ENCODE measurements at places on chromosomes 1 and 21. TPM values are rescaled to one million over a fixed set of nuclear protein-coding genes. Genes with fewer than 3 reads are reported as not detected.
A peak's percentile ranks its signal among the peaks of the same experiment; 100 is the strongest.

- no peak for DNase-seq
Observed at GRCh38 chr1:54991939-54992338, 6.8 kb upstream of the BSND start.

GRCh38 chr1:39485046-39485803 lies 6.2 kb upstream of the BMP8A start:
- DNase-seq: no peak

DNA sequence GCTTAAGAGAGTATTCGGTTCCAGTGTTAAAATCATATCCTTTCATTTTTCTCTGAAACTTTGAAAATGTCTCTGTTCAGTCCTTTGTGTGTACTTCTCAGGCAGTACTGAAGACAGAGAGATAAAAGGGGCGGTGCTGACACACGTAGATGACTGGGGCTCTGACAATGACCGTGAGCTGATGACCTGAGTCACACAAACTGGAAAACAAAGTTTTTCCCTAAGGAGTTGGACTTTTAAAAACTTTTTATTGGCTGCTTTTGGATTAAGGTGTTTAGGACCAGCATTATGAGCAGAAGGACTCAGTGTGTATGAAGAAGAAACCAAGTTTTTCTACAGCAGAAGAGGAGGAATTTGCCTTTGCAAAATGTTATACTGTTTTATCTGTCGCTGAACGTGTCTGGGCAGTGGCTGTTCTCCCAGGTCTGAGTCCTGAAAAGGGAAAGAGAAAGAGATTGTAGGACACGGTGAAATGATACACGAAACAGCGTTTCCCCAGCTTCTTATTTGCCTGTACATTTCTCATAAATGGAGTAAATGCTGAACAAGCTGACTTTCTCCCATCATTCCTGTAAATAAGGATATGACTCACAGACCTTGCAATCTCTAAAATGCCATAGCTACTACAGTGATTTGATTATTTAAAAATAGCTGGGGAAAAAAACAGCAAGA lies 51.5 kb downstream of the MAP3K7CL start:
- DNase-seq: peak; percentile 48

- DNase-seq: no peak
Observed at GRCh38 chr1:6239950-6240768, 3.8 kb upstream of the HES3 start.

DNA sequence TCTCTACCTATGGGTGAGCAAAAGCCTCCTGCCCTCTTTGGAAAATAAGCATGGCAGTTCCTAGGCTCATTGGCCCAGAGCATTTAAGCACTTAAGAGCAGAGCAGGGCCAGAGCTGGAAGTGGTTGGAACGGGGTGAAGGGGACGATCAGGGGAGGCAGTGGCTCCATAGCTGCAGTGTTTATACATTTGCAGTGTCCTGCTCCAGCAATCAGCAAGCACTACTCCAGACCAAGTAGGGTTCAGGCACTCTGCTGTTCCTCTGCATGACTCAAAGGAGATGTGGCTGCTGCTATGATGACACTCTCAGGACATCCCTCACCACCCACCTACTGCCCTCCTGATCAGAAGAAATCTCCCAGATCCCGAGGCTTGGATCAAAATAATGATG lies 55.0 kb downstream of the TRABD2B start:
- DNase-seq: no peak

GRCh38 chr1:6104631-6105030 lies 58.9 kb downstream of the KCNAB2 start:
- DNase-seq: no peak

GRCh38 chr1:61616830-61617229 lies 108.1 kb downstream of the TM2D1 start:
- no peak for DNase-seq

DNA sequence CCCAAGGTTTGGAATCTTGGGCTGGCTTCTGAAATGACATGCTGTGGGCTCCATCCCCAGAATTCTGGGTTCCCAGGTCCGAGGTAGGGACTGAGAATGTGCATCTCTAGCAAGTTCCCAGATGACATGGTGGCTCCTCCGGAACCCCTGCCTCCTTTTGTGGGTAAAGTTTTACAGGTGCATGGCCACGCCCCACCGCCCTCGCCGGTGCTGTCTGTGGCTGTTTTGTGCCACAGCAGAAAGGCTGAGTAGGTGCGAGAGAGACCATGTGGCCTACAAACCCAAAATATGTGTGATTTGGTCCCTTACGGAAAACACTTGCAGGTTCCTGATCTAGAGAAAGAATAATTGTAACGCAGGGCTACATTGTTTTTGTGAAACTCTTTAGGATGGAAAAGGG lies 30.9 kb downstream of the SKI start:
- DNase-seq: no peak

DNA sequence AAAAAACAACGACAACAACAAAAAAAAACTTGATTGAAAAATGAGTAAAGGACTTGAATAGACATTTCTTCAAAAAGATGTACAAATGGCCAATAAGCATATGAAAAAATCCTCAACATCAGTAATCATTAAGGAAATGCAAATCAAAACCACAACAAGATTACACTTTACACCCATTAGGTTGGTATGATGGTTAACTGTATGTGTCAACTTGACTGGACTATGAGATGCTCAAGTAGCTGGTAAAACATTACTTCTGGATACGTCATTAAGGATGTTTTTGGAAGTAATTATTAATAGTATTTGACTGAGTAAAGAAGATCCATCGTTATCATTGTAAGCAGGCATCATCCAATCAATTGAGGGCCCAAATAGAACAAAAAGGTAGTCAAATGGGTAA lies 34.9 kb upstream of the LYPLAL1 start:
- DNase-seq: no peak

DNA sequence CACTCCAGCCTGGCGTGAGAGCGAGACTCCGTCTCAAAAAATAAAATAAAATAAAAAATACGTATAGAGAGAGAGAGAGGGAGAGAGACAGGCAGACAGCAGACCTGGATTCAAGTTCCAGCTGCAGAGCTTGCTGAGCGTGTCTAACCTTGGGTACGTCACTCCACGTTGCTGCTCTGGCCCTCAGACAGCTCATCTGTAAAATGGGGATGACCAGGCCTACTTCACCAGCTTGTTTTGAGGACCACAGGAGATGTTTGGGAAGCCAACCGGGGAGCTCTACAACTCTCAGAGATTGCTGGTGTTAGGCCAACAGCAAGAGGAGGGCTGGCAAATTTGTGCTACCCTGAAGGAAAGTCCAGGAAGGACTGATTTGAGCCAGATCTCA lies 499 bp upstream of the TRAF5 start:
- DNase-seq: no peak

- no peak for DNase-seq
Observed at GRCh38 chr1:53945183-53945432, 391 bp downstream of the IFT25 start.

DNA sequence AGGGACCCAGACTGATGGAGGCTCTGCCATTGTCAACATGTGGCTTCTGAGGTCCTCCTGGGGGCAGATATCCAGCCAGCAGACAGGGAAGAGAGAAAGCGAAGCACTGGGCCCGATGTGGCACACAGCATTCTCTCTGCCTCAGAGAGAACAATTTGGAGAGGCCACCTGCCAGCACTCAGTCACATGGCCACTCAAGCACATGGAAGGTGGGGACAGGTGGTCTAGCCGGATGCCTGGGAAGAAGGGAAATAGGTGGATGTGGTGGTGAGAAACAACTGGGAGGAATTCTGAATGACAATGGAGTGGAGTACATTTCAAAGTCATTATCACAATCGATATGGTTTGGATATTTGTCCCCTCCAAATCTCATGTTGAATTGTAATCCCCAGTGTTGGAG lies 109.0 kb downstream of the UBE2U start:
- no peak for DNase-seq

GRCh38 chr21:16353764-16354163 lies 624.0 kb downstream of the USP25 start:
- DNase-seq: no peak

DNA sequence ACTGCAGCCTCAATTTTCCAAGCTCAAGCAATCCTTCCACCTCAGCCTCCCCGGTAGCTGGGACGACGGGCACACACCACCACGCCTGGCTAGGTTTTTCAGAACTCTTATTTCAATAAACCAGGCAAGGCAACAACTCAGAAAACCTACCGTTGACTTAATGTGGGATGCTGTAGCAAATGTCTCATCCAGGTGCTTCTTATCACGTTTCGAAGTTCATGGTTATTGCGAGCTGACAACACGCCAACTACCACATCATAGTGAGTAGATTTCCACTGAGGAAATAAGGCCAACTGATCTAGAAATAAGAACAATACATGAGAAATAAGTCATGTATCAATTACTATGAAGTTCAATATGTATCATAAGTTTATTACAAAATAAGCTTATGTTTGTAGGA lies 9.7 kb downstream of the B3GALNT2 start:
- no peak for DNase-seq

DNA sequence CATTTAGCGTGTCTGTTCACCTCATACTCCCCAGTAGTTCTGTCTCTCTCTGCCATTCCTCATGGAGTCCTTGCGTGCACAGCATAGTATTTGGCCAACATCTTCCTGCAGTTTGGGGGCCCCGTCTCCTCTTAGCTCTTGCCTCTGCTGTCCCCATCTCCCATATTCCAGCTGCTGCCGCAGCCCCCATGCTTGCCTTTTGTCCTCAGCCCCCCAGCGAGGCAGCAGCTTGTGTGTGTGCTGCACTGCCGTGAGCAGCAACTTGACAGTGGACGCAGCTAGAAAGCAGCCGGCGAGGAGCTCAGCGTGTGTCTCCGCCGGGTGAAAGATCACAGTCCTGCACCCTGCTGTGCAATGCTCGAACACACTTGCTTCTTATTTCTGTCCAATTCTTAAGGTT lies 164.2 kb upstream of the COL6A1 start:
- DNase-seq: no peak

- no peak for DNase-seq
Observed at GRCh38 chr1:97298966-97299365, 577.4 kb downstream of the PTBP2 start.

DNA sequence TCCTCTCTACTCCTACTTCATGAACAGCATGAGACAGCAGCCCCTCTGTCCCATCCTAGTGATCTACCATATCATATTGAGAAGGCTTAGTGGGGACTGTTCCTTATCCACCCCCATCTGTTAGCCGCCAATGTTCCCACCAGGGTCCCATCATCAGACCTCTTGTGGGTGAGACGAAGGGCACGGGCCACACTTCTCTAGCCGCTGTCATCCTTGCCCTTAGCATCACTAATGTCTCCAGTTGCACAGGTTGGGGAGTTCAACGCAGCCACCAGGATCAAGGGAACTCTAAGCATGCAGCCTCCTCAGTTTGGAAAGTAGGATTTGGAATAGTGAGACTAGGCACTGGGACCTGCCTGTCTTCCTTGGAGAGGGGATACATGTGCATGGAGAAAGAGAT lies 20.1 kb downstream of the INKA2 start:
- DNase-seq: no peak

- no peak for DNase-seq
Observed at GRCh38 chr1:212928323-212929291, 21.7 kb upstream of the VASH2 start.

DNA sequence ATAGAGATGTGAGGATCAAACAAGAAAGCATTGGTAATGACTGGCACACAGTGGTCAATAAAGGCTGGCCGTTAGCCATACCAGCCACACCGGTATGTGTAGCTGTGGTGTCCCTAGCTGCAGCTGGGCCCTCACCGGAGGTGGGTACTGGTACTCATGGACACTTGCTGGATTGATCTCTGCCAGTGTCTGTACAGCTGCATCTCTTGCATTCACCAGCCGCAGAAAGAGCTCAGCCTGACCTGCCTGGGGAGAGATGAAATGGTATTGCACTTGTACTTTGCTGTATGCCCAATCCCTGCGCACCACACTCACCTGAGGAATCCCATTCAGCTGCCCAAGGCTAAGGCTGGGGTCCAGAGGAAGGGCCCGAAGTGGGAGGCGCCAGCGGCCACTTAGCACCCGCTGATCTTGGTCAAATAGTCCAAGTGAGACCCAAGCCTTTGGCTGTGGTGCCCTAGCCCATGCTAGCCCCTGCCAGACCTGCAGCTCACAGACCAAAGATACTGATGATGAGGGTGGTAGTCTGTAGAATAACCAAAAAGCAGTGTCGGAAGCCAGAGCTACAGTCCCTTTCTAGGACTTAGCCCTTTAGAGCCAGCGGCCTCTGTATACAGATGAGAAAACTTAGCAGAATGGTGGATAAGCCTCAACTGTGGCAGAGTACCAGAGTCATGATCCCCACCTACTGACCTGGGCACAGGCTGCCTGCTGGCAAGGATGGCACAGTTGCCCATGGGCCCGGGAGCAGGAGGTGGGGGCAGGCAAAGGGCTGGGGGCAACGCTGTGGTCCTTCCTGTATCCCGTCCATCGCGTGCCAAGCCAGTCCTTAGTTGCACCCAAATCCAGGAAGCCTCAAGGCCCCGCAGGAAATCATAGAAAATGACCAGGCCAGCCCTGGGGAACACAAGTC lies 3.0 kb downstream of the CCDC17 start:
- DNase-seq: no peak

GRCh38 chr21:32135401-32136363 lies 143.2 kb downstream of the MIS18A start:
- DNase-seq: peak; percentile 85

- no peak for DNase-seq
Observed at GRCh38 chr1:182147136-182147820, 85.8 kb upstream of the ZNF648 start.

- DNase-seq: no peak
Observed at GRCh38 chr1:150102986-150103385, 35.4 kb downstream of the VPS45 start.

DNA sequence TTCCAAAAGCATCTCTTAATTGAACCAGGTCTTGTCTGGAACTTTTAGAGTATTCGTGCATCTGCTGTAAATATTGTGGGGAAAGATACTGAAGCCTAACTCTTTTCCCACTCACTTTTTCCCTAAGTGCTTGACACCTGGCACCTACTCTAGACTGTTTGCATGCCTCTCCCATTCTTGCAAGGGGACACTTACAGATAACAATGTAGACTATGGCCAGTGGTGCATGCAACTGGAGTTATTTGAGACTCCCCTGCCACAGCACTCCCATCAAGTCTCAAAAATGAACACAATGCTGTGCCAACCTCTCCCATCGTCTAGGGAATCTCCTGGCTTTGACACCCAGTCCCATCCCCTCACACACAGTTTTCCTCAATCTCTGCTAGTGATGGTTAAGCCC lies 118.6 kb upstream of the ATP1B1 start:
- DNase-seq: no peak

DNA sequence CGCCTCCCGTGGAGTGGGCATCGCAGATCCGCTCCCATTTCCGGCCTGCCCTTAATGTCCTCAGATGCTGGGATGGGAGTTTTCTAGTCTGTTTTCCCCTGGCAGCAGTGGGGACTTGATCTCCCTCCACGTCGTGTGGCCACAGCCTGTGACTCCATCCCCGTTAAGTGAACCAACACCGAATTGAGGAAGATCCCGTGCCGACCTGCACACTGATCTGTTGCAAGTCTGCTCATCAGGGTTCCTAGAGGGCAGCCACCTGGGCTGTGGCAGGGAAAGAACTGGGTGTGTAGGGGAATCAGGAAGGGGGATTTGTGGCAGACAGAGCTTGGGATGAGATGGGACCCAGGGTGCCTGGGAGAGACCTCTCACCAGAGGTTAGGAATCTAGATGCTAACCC lies 23.3 kb upstream of the CDK18 start:
- no peak for DNase-seq

Gene MFAP2
- 123 TPM for total RNA-seq

Gene FAM229A
- not detected for total RNA-seq

Gene OR10Z1
- total RNA-seq: not detected

Gene DIP2A
- total RNA-seq: 15.9 TPM

Gene TFAP2E
- total RNA-seq: not detected
